ENCODE measurements at places on chromosomes 2 and 18.

GRCh38 chr2:238119756-238120462 is 18.6 kb upstream of the KLHL30 start:
- no peak for DNase-seq

DNA sequence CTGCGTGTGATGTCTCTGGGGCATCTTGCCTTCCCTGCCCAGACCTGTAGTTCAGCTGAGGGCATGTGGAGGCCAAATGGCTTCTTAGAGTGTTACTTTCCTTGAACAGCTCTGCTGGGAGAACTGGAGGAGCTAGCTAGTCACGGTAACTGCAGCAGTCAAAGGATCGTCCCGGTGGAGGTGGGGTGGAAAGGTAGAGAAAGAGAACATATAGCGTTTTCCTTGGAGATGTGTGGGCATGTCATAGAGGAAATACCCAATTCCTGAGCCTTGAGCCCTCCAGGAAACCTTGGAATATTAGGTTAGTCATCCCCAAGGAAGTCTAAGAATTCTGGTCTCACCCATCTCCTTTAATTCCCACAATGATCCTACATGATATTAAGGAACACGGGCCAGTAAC is 33.5 kb upstream of the IL37 start:
- DNase-seq: no peak

DNA sequence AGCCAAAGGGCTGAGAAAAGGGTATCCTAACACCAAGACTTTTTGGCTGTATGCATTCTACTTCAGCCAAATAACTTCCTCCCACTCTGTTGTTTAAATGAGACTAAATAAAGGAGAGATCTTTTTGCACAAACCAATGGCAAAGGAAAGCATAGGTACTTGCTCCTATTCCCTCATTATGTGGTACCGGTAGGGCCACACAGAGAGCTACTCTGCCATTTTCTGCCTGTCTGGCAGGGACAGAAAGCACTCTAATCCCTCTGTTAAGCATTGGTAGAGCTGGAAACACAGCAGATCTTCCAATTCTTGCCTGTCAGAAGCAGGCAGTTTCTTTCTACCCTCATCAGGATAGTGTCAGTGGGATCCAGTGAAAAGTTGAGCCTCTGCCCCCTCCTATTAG is 918.3 kb upstream of the TMEFF2 start:
- no peak for DNase-seq

DNA sequence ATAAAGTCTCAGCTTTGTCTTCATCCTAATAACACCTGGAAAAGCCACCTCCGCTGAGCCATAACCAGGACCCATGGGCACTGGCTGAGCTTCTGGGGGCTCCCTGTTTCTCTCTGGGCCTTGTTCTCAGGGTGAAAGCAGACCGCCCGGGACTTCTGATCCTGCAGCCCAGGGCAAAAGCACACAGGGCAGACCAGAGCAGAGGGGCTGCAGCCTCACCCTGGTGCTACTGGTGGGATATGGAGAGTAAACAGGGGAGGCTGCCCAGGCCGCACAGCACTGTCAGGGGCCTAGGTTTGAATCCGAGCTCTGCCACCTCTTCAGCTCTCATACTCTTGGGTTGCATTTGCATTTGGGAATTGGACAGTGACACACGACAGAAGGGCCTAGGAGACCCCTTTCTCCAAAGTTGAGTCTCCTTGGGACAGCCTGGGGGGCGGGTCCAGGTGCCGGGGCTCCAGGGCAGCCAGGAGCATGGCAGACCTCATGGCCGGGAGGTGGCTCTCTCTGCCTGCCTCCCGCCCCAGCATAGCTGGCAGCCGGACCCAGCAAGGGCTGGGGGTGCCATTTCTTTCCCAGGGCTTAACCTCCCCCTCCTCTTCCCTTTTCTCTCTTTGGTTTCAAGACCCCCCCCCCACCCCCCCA is 164.9 kb downstream of the INHBB start:
- no peak for DNase-seq

DNA sequence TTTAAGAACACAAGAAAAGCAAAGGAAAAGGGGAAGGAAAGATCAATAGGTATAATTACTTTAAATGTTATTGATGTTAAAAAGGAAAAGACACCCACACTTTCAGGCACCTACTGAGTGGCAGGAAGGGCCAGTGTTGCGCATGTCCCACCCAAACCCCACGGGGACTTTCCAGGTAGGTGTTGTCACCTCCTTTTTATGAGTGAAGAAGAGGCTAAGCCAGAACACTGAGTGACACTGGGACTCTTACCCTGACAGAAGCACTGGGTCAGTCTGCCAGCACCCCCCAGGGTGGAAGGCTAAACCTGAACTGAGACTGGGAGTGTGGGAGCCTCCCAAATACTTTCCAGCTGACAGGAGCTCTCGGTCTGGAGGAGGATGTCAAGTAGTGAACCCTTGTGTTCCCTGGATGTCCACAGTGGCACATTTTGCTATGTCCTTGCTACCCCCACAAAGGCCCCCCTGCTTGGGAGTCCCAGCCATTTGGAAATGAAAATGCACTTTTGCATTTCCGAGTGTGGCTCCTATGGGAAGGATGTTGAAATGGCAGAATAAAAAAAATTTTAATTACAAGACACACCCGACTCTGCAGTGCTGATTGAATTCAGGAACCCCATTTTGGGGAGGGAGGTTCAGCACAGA is 90.9 kb upstream of the SMAD2 start:
- DNase-seq: no peak

GRCh38 chr2:207375207-207375875 is 154.4 kb upstream of the CREB1 start:
- no peak for DNase-seq

- no peak for DNase-seq
These were observed 108.2 kb downstream of the RHBDD1 start for GRCh38 chr2:226943862-226944620.

Data from SIG-M5 (cell line).